GOT3 (cell line): ENCODE measurements at places on chromosomes 3 and 15.

- DNase-seq: no peak
These were observed 35.5 kb downstream of the BNC1 start for GRCh38 chr15:83249030-83249343.

DNA sequence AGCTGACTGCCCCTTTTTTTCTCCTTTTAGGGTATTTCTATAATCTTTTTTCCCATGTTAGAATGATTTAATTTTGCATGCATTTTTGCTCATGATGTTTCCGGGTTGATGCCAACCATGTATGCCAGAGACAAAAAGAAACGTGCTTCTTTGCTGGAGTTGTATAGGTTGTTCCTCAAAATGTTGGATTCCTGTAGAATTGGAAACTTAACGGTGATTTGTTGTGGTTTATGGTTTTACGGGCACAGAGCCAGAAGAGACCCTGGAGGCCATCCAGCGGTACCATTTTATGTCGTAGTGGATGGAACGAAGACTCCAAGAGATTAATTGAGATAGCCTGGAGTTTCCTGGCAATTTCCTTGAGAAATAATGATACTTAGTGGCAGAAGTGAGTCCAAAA, 481.5 kb upstream of the RGMA start:
- DNase-seq: no peak

DNA sequence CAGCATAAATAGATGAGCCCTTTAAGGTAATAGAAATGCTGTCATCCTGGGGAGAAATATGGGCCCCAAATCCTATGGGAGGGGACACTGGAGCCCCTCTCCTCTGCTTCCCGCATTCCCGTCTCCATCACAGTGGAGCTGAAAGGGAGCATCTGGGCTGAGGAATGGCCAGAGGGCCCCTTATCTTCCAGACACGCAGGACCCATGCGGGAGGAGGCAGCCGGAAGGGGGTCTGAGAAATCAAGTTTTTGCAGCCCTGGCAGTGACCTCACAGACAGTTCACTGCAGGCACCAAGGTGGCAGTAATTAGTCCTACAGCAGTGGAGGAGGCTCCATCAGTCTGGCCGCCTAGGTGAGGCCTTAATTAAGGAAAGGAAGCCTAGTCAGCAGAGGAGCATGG, 80.2 kb downstream of the RAB11A start:
- DNase-seq: no peak

DNA sequence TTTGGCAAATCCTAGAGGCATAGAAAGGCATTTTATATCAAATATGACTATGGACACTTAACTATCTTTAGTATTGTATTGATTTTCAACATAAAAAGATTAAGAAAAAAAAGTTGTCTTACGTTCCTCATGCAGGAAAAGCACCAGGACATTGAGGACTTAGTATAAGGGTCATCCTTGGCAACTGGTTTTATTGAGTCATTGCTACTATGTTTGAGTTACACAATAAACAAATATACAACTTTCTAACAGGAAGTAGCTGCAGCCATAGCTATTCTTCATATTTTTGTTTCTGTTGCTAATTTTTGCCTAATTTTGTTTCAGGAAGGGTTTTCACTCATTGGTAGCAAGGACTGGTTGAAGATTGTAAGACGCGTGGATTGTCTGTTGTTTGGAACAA, 93.0 kb downstream of the NPTN start:
- no peak for DNase-seq

DNA sequence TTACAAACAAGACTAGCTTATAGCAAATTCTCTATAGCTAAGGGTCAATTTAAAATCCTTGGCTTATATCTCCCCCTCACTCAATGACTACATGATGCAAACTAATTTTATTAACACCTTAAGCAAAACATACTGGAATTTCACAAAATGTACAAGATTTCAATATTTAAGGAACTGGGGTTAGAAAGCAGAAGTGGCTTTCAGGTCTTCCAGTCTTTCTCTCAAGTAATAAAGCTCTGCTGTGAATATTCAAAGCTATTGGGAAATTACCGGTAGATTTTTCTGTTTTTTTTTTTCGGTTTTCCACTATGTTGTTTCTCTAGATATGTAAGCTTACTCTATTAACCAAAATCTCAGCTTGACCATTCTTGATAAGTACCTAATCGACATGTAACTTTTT, 3.9 kb downstream of the EPM2AIP1 start:
- no peak for DNase-seq

GRCh38 chr3:37990527-37990926, at the start of gene VILL:
Gene VILL, plus strand, starts transcription at chr3:37990786. Its CDS starts 2,887 bp downstream, at chr3:37993673.
- no peak for DNase-seq

GRCh38 chr15:24956111-24956838, 1.5 kb downstream of the SNRPN start:
- DNase-seq: no peak
